ENCODE measurements at places on chromosomes 12 and 14.

DNA sequence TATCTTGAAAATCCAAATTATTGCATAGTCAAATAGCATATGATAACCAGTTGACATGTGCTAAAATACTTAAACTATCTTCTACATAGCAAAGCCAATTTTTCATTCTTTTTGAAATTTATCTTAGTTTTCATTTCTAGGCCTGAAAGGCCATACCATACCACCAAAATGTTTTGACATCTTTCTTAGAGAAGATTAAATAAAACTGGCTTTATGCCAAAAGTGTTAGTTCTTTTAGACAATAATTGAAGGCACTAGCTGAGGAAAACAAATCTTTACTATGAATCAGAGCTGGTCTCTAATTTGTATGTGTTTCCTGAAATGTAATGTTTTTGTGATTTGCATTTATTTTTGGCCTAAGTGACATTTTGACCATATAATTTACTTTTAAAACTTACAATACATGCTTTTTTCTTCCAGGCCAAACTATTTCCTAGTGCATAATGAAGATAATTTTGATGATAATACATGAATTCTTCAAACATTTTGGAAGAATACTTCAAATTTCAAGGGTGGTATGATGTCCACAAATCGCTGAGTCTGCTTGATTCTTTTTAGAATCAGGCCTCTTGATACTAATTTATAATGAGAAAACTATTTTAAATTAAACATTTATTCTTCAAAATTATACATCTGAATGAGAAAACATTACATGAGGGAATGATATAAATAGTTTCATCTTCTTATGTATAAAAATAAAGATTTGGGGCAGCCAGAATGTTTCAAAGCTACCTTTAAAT, 6.5 kb upstream of the KCNMB4 start:
- no peak for DNase-seq

DNA sequence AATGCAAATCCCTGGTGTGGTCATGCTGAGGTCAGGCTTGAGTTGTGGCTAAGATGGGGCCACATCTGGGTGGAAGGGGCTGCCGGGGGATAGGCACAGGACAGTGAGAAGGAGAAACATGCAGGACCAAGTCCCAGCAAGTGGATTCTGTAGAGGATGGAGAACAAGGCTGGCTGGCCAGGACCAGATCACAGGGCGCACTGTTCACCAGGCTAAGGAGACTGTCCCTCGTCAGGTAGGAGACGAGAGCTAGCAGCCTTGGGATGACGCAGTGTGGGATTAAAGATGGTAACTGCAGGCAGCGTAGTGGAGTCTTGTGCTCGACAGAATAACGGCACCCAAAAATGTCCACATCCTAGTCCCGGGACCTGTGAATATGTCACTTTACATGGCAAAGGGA, 336.1 kb downstream of the BCL11B start:
- no peak for DNase-seq

GRCh38 chr12:23587833-23588559, 361.5 kb downstream of the SOX5 start:
- DNase-seq, result no peak

DNA sequence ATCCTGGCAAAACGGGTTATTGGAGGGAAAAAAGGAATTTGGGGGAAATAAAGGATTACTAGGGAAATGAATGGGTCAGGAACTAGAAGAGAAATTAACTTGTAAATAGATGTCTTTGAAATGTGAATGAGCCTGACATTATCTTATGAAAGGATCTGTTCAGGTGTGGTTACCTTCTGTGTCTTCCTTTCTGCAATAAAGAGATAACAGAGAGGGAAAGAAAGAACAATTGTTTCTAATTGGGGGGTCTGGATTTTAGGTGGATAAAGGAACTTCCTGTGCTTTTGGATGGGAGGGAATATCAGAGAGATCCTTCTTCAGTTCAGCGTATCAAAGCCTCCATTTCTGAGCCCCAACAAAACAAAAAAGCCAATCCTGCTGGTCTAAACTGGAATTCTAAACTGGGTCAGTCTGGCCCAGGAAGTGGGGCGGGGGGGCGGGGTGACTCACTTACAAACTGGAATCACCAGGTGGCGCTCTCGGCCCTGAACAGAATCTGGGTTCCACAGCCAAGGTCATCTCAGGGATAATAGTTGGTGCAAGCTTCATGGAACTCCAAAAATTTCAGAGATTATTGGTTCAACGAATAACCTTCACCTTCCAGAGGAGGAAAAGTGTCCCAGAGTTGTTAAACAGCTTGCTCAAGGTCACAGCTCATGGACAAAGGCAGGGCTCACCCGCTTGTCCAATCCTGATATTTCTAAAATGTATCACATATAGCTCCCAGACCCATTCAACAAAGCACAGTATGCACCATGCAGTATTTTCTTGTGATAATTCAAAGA, 15.2 kb upstream of the PEBP1 start:
- no peak for DNase-seq

- no peak for DNase-seq
These were observed 1.7 kb downstream of the ABCD2 start for GRCh38 chr12:39617887-39618286.

GRCh38 chr12:89051065-89051677, 301.1 kb downstream of the DUSP6 start:
- DNase-seq, result no peak

DNA sequence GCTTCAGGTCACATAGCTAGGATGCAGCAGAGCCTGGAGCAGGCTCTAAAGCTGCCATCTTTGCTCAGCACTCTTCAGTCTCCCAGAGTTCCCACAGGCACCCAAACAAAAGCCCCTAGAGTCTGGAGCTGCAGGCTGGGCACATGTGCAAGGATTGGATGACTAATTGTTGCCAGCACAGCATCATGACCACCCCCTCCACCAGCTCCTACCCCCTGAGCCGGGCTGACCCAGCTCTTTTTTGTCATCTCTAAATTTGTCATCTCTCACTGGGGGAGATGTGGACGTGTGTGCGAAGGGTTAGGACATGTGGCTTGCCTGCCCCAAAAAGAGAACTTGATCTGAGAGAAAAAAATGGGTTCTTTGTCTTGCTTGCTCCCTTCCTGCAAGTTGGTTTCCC, 4.3 kb upstream of the MMP19 start:
- no peak for DNase-seq

DNA sequence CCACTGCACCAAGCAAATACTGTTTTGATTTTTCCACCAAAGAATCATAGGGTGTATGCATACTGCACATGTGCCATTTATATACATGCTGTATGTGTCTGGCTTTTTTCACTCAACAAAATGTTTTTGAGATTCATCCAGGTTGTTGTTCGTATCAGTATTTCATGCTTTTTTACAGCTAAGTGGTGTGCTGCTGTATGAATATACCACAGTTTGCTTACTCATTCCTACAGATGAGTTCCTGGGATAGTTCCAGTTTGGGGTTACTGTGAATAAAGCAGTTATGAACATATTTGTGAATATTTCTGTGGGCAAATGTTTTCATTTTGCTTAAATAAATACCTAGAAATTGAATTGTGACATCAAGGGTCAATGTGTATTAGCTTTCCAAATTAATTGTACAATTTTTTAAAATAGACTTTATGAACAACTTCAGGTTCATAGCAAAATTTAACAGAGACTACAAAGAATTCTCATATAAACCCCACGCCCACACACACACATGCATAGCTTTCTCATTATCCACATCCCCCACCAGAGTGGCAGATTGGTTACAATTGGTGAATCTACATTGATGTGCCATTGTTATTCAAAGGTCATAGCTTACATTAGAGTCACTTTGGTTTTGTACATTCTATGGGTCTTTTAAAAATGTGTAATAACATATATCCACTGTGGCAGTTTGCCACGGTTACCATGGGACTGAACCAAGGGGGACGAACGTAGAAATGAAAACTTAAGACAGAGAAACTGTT, 6.9 kb upstream of the KRT6A start:
- DNase-seq, result no peak

GRCh38 chr14:82587226-82587625, 1053.6 kb upstream of the SEL1L start:
- no peak for DNase-seq

GRCh38 chr12:47982770-47983169, 19.4 kb downstream of the TMEM106C start:
- DNase-seq, result no peak

GRCh38 chr14:50233166-50233950, 2.0 kb upstream of the SOS2 start:
- DNase-seq, result no peak

GRCh38 chr12:132140918-132141841, 2.9 kb downstream of the DDX51 start:
- DNase-seq, result no peak

DNA sequence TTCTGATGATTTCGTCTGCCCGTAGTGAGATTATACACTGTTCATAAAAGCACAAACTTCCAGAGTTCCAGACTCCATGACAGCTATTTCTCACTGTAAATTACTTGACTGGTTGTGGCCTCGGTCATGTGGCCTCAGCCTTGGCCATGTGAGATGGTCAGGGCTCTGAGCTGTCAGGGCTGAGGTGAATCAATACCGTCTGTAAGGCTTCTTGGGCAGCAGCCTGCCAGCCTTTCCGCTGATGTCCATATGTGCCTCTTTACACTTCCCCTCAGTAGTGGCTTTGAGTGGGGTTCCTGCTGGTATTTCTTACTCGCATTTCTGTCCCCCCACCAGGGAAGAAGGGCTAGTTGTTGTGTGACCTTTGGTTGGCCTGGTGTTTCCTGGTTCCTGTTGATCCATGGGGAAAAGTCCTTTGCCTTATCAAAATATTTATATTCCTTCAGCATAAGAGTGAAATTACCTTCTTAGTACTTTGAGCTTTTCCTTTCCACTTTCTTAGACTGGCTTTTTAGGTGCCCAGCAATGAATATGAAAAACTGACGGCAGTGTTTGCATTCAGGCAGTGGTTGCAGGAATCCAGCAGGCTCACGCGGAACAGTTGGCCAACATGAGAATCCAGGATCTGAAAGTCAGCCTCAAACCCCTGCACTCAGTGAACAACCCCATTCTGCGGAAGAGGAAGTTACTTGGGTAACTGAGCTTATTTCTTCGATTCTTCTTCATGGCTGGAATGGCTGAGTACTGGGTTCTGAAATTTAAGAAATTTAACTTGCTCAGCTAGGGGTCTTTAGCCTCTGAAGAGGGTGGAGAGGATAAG, 46.1 kb downstream of the MAPKAPK5 start:
- no peak for DNase-seq

DNA sequence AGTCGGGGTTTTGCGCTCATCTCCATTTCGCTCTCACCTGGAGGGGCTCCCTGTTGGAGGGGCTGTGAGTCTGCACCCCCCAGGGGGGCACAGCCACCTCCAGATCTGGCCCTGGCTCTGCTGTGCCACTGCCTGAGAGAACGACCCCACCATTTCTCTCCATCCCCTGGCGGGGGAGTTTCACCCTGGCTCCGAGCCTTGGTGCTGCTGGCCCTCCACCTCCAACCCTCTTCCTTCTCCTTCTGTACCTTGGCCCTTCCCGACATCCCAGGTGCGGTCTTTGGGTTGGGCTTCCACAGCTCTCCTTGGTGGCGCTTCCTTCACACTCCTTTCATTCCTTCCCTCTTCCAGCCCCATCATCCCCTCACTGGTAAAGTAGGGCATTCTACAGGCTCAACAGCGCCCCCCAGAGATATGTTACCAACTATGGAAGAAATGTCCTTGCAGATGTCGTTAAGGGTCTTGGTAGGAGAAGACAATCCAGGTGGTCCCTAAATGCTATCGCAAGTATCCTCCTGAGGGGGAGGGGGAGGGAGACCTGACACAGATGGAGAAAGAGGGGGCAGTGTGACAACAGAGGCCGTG, 16.3 kb downstream of the SERPINA1 start:
- no peak for DNase-seq

Measured in vagina (tissue), 2 donors.